ENCODE measurements at places on chromosomes 5 and 9.

DNA sequence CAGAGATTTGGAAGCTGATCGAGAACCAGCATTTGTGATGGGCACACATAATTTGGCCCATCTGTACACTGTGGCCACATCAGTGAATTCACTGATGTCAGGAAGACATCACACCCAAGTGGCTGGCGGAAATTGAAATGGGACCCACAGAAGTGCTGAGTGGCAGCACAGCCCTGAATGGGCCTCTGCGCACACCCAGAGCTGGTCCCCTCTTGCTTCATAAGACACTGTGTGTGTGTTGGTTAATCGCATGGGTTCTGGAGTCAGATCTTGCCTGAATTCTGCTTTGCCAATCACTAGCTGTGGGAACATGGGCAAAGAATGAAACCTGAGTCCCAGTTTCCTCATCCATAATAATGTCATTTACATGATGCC is 72.2 kb downstream of the PCSK5 start:
- no peak for DNase-seq

DNA sequence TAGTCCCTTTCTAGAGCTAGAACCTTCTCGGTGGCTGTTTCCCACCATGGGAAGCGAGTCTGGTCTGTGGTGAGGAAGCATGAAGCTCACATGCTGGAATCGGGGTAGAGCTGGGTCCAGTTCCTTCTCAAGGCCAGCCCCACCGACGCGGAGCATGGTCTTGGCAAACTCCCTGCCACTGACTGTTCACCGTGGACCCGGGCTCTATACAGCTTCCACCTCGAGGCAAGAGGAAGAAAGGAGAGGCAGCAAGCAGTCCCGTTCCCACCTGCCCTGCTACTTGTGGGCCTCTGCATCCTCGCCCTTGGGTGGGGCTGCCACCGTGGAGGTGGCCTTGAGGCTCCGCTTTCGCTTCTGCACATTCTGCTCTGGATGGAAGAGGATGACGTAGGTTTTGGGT is 13.7 kb downstream of the GRM6 start:
- no peak for DNase-seq

- no peak for DNase-seq
Observed at GRCh38 chr5:54774281-54775170, 210.9 kb downstream of the ESM1 start.

DNA sequence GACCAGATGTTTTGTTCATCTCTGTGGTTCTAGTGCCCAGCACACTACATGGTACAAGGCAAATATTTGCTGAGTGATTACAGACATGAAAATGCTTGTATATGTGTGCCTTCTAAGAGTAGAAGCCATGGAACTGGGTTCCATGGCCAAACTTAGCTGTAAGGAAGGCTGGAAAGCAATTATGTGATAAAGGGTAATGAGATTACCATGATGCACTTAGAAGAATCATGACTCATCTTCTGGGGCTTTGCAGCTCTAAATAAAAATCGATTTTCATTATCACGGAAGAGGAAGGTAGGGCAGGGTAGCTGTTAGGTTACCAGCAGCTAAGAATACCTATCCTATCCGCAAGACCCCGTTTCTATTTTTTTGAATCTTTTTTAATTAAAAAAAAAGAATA is 28.0 kb downstream of the RFK start:
- no peak for DNase-seq

GRCh38 chr5:102664616-102665335 is 90.3 kb upstream of the PAM start:
- no peak for DNase-seq

GRCh38 chr5:158463188-158463587 is 604.2 kb upstream of the CLINT1 start:
- no peak for DNase-seq

GRCh38 chr9:126326228-126327005 is at the start of gene MVB12B:
MVB12B (plus strand) TSS chr9:126326829; CDS start chr9:126326930, 101 bp downstream.
- no peak for DNase-seq

DNA sequence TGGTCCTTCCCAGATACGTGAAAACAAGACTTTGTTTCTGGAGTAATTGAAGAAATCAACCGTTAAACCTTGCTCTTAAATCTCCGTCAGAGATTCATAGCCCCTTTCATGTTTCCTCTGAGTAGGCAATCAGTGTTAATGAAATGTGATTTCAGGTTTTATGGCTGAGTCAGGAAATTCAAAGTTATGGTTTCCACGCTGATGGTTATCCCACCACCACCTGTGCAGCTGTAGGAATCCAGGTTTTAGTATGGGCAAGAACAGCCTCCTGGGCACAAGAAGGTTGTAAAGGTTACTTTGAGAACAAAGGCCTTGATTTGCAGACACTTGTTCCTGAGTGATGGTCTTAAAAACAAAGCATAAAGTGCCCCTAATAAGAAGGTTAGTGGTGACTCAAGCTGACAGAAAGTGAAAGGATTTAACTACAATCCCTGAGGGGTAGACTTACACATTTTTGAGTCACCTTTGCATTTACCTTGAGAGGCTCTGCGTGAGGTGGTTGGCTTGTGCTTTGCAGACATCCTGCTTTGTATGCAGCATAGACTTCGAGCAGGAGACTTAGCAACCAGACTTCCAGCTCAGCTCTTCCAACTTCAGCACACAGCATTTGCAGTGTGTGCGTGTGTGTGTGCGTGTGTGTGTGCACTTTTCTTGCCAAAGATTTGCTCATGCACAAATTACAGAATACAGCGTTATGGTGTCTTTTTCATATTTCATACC is 159.6 kb downstream of the TLE4 start:
- no peak for DNase-seq

DNA sequence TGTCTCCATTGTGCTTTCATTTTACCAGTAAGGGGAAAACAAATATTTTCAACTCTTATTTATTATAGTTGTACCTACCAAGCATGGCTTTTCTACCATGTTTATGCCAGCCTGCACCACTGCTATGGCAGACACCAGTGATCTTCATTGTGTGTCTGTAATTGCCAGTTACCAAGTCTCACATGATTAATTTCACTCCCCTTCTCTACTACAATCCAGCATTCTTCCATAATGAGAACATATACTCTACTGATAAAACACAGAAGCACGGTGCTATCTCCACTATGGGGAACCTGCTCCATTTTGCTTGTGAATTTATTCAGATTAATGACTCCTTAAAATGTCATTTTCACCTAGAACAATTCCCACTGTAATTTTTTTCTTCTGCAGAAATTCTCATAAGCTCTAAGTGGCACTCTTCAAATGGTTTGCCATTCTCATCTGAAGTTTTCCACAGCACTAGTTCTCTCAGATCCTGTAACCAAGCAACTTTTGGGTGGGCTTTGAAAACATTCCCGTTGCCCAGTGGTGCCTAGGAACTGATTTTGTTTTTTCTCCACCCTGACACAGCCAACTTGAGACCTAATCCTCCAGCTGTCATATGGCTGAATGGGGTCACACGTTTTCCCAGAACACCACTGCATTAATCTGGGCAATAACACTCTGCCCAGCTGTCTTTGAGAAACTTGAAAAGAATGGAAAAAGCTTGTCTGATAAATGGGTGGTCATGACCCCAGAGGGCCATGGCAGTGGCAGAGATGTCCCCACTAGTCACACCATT is 222.7 kb upstream of the RASEF start:
- no peak for DNase-seq

GRCh38 chr5:165620394-165620793 is 2115.0 kb downstream of the MAT2B start:
- DNase-seq: no peak

DNA sequence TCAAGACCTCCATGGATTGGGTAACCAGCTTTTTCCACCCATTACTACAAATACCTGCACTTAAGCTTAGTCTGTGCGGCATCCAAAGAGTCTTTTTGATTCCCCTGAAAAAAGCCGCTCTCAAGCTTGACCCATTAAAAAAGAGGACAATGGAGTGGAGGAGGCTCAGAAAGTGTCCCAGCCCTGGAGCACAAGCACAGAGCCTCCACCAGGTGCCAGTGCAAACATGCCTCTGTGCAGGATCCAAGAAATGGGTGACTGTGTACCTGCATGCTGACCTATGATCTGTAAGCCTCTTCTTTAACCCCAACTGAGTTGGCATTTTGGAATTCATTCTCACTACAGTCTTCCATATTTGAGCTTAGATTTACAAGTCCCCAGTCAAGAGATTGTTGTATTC is 168.3 kb upstream of the TLE4 start:
- DNase-seq: no peak

DNA sequence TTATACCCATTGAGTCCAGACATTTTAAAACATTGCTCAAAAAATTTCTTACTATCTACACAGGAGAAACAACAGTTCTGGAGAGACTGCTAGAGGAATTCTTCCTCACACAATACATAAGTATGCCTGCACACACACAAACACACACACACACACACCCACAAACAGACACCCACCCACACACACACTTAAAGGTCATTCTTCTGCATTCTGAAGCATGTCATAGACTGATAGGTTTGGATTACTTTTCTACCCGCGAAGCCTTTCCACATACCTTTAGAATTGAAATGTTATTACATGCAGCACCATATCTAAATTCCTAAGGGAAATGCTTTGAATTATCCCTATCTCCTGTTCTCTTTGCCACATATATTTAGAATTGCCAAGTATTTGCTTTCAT is 80.2 kb downstream of the FAM174A start:
- no peak for DNase-seq

- DNase-seq: no peak
Observed at GRCh38 chr9:116576386-116576785, 110.7 kb upstream of the TRIM32 start.

DNA sequence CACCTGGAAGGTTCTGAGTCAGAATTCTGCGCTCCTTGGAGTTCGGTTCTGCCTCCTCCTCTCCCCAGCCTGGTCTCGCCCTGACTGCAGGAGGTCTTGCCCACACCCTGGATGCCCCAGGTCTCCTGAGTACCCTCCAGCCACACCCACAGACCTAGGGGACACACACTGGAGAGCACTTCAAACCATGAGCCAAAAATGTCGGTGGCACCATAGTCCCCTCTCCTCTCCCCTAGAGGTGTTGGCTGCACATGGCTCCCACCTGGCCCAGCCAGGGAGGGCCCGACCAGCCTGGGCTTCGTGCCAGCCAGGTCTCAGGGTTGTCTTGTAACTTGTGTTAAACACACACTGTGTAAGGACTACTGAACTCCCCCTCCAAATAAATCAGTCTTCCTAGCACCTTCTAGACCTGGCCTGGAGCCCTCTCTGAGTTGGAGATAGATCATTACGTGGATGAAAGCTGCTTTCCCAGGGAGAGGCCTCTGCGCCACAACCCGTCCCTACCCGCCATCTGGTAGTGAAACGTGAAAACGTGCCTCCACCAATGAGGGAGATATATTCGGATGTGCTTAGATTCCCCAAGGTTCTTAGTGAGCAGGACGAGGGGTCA is 49.9 kb upstream of the CTSL start:
- no peak for DNase-seq

Data from NCI-H526 treated with DMSO at 0.1 percent for 48 hours (cell line).